ENCODE measurements at places on chromosomes 1 and 21.
A peak's percentile ranks its signal among the peaks of the same experiment; 100 is the strongest.

DNA sequence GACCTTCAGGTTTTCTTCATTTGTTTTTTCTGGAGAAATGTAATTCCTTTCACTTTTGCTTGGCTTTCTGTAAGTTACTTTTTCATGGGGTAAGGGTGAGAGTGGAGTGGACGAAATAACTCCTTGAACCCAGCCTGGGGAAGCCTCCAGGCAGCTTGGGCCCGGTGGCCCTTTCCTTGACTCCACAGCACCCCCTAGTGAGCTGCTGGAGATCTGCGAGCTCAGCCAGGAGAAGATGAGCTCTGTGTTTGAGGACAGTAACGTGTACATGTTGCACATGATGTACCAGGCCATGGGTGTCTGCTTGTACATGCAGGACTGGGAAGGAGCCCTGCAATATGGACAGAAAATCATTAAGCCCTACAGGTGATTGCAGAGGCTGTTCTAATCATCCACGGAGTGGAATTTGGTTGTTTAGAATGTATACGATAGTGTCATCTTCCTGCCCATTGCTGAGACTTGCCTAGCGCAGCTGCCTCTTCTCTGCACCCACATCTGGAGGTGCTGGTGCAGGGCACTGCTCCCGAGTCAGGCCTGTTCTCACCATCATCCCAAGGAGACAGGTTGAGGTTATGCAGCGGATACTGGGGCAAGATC, 51.0 kb downstream of the SMYD2 start:
- DNase-seq: peak; percentile 60

GRCh38 chr1:233019083-233019482, 68.7 kb downstream of the NTPCR start:
- DNase-seq: no peak

DNA sequence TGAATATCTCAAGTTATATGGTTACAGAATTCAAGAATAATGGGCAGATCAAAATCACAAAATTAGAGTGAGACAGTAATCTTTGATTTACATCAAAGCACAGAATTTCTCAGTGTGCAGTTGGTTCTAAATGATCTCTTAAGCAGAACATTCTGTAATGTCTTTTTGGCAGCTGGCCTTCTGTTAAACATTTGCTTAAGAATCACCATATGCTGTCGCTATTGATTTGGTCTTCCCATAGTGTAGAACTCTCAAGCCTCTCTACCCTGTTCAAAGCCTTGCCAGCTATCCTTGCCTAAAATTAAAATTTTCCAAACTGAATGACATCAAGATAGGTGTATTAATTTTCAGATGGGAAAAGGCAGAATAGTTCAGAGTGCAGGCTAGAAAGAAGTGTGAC, 38.9 kb upstream of the ERO1B start:
- no peak for DNase-seq

DNA sequence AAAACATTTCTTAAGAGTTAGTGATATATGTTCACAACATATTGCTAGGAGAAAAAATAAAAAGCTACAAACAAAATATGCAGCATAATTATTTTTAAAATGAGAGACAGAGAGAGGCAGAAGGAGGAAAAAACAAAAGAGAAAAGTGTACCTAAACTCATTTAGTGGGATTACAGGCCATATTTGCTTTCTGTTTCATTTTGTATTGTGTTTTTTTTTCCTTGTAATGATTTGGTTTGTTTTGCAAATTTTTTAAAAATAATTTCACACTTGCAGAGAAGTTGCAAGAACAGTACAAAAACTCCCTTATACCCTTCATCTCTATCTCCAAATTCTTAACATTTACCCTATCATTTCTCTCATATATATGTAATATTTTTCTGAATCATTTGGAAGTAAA, 65.0 kb downstream of the LBR start:
- no peak for DNase-seq

- DNase-seq: no peak
Measured at GRCh38 chr1:10639011-10639774, 157.3 kb downstream of the CASZ1 start.

GRCh38 chr21:34187935-34188334, 114.6 kb downstream of the MRPS6 start:
- no peak for DNase-seq

- no peak for DNase-seq
Measured at GRCh38 chr1:215045698-215046308, 36.7 kb upstream of the KCNK2 start.

DNA sequence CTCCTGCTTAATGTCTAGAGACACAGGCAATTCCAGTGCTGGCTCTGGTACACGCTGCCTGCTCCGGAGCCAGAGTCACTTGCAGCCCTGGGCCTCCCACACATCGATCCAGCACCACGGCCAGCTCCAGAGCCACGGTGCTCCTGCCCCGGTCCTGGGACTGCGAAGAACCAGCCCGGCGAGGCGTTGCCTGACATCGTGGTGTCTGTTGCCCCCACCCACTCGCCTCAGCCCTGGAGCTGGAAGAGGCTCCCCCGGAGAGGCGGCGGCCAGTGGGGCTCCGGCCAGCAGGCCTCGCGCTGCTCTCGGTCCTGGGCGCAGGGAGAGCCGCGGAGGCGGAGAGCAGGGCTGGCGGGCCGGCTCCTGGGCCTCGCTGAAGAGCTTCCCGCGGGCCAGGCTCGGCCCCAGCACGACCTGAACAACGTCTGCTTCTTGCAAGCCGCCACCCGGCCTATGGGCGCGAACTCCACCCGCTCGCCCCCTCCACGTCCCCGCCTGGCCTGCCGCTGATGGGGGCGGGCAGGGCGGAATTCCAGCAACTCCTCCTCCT, 364.8 kb downstream of the CEP170 start:
- DNase-seq: no peak

DNA sequence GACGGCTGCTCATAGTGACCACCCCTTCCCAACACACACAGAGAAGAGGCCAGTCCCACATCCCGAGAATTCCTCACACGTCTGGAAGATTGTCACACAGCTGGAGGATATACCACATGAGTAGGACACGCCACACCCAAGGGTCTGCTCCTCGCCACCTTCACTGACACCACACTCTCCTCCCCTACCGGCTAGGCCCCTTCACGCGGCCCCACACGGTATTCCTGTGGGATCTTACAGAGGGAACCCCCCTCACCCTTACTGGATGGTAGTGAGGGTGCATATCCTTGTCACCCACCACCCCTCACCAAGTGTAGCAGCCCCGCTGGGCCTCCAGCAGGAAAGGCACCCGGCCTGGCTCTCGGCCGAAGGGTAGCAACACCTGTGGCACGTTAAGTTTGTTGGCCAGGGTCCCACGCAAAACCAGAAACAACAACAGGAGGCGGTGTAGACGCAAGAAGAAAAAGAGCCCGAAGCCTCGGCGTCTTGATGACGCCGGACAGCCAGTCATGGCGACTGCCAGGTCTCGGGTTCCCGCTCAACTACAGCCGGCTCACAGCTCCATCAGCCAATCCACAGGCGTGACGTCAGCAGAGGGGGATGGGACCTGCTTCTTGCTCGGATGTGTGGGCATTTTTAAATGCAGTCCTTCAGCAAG, at the start of gene NUP210L:
Gene NUP210L, minus strand, starts transcription at position 540 of the 658 bp plus-strand sequence.
- no peak for DNase-seq

DNA sequence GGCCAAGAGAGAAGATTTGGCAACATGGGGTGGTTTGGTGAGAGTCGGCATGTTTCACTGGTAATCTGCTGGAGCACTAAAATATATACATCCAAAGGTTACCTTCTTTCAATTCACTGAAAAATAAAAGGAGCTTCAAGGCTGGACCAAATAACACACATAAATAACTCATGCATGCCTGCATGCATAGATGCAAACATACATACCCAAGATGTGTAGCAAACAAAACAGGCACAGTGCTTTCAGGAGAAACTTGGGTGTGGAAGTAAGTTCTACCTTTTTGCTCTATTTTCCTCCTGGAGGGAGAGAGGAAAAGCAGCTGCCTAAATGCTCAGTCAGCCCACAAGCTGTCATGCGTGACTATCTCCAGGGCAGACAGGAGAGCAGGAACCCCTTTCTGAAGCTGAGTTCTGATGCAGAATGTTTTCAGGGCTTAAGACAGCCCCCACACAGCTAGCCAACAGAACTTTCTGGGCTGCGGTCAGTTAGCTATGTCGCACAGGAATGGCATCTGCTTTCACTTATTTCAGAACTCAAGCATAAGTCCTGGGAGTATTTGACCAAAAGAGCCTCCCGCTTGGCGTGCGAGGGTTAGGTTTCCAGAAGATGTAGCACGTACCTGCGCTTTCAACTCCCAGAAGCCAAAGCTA, 166.2 kb downstream of the TOMM20 start:
- peak; percentile 26 for DNase-seq

- no peak for DNase-seq
Measured at GRCh38 chr1:166020210-166020609, 146.6 kb downstream of the FAM78B start.

DNA sequence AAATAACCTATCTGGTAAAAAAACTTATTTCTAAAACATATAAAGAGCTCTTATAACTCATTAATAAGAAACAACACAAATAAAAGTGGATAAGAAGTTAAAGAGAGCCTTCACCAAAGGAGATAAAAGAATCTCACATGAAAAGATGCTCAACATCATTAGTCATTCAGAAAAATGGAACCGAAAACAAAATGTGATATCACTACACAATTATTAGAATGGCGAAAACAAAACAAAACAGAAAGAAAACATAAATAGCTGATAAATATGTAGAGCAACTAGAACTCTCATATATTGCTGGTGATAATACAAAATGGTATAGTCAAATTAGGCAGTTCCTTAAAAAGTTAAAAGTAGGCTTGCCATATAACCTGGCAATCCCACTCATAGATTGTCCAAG, 1109.3 kb downstream of the PLA2G4A start:
- no peak for DNase-seq

DNA sequence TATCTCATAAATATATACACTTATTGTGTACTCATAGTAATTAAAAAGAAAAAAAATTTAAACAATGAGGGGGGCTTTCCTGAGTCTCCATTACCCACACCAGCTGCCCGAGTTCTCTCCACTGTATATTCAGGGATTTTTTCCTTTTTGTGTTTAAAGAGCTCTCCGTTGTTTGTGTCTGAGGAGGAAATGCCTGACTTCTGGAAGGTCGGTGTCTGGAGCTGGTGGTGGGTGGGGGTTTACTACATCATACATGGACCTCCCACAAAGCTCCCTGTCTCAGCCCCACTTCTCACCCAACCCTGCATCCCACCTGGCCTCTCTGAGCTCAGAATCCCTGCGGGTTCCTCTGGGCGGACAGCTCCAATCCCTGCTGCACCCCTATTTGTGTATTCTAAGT, 64.1 kb upstream of the ETV3 start:
- no peak for DNase-seq

DNA sequence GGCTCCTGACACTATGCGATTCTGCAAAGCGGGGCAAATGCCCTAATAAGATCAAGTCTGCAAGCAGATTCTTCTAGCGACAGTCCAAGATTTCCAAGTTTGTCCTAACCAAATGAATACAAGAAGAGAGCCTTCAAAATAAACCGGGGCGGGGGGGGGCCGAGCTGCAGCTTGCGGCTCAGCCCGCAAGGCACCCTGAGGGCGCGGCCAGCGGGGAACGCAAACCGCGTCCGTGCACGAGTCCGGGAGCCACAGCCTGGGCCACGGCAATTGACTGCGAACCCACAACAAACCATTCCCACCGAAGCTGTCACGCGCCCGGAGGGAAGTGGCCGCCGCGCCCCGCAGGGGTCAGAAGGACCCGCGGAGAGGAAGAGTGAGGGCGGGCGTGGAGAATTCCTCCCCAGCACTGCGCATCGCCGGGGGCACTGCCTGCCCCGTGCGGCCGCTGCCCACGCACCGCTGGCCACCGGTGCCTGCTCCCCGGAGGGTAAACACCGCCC, 687 bp downstream of the TGFBR3 start:
- DNase-seq: peak; percentile 35

GRCh38 chr1:232040260-232040659, 413.7 kb downstream of the DISC1 start:
- no peak for DNase-seq

- DNase-seq: no peak
Measured at GRCh38 chr1:42592811-42593210, 65.4 kb upstream of the PPIH start.

DNA sequence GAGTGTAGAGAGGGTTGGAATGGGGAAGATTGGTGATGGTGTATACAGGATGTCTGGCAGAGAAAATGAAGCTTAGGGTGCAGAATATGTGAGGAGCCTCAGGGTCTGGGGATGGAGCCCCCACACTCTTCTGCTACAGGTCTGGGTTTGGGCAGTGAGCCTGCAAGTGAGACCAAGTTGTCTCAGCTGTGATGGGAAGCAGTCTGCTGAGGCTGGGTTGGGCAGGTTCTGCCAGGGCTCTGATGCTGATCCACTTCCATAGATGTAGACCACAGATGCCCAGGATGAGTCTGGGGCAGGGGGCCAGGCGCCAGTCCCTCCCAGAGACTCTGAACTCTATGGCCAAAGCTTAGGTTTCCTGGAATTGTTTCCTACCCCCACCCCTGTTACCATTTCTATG, 516.9 kb downstream of the PTPRU start:
- DNase-seq: no peak

DNA sequence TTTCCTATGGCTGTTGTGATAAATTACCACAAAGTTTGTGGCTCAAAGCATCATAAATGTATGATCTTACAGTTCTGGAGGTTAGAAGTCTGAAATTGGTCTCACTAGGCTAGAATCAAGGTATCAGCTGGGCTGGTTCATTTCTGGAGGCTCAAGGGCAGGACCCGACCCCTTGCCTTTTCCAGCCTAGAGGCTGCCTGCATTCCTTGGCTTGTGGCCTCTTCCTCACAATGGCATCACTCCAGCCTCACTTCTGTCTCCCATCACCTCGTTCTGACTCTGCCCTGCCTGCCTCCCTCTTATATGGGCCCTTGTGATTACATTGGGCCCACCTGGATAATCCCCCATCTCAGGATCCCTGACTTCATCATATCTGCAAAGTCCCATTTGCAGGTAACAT, 8.0 kb downstream of the COQ8A start:
- DNase-seq: no peak

- DNase-seq: no peak
Measured at GRCh38 chr1:225508538-225509375, 80.9 kb upstream of the LBR start.

- DNase-seq: no peak
Measured at GRCh38 chr1:45718289-45718688, 30.3 kb downstream of the TMEM69 start.

GRCh38 chr1:226681652-226682493, 57.2 kb downstream of the ITPKB start:
- no peak for DNase-seq

- DNase-seq: no peak
Measured at GRCh38 chr1:66433611-66434010, 100.3 kb upstream of the SGIP1 start.

DNA sequence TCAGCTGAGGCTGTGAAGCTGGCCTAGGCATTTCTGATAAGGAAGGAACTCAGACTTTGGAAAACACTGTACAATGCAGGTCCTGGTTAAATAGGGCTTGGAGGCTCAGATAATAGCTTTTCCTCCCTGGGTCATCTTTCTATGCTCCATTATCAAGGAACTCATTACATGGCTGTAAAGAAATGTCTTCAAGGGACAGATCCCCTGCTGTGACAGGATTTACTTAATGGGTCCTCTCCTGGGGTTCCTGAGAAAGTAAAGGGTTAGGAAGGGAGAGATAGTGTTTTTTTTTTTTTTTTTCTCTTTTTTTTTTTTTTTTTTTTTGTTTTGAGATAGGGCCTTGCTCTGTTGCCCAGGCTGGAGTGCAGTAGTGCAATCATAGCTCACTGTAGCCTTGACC, 14.1 kb upstream of the SVBP start:
- no peak for DNase-seq

All from CD4-positive, alpha-beta T cell treated with Interleukin-17A for 1 hour (primary cell).